ENCODE measurements at places on chromosomes 7 and 10. TPM values are rescaled to one million over a fixed set of nuclear protein-coding genes. Genes with fewer than 3 reads are reported as not detected.

The ARHGAP22 gene
- total RNA-seq = 10.4 TPM

The HOXA11 gene
- 6.3 TPM for total RNA-seq

The PKD2L1 gene
- not detected for total RNA-seq

The PHKG1 gene
- 2.4 TPM for total RNA-seq

The VWA2 gene
- 2.2 TPM for total RNA-seq

The NACAD gene
- total RNA-seq = 1.4 TPM

The GHRHR gene
- total RNA-seq = 2.4 TPM

The NODAL gene
- total RNA-seq = 4.6 TPM

The PTN gene
- 25.8 TPM for total RNA-seq

The GSTO2 gene
- total RNA-seq = 1.2 TPM

The CTAGE4 gene
- total RNA-seq = 17.8 TPM

The CNPY1 gene
- total RNA-seq = 0.96 TPM

The RNF133 gene
- total RNA-seq = 1.4 TPM

The ANKRD30A gene
- 0.72 TPM for total RNA-seq

The GRID2IP gene
- total RNA-seq = 0.96 TPM

The POLR2J2 gene
- 6.0 TPM for total RNA-seq

The LIPJ gene
- 4.1 TPM for total RNA-seq

The C10orf67 gene
- 7.7 TPM for total RNA-seq

The RNF32 gene
- not detected for total RNA-seq

The MORN4 gene
- 0.48 TPM for total RNA-seq

The ZNF117 gene
- total RNA-seq = 27.7 TPM

The UNC5B gene
- 13.7 TPM for total RNA-seq

The ADAM22 gene
- total RNA-seq = 5.5 TPM

The UNCX gene
- total RNA-seq = not detected

The ADAMTS14 gene
- 2.9 TPM for total RNA-seq

The ITPRID1 gene
- 25.0 TPM for total RNA-seq

The FBXL13 gene
- 5.3 TPM for total RNA-seq

The PURB gene
- 40.0 TPM for total RNA-seq

The STRIP2 gene
- 0.96 TPM for total RNA-seq

The GDF10 gene
- 0.48 TPM for total RNA-seq

The EN2 gene
- 2.6 TPM for total RNA-seq

The NPSR1 gene
- not detected for total RNA-seq

The AHCYL2 gene
- total RNA-seq = 6.7 TPM

The AKR1E2 gene
- 59.0 TPM for total RNA-seq

The MBL2 gene
- total RNA-seq = 1.2 TPM

The SEPTIN7 gene
- 355 TPM for total RNA-seq

The LIPK gene
- total RNA-seq = 4.8 TPM

The DYNC1I1 gene
- 2.9 TPM for total RNA-seq

The GPER1 gene
- total RNA-seq = 16.6 TPM

The C10orf105 gene
- 0.48 TPM for total RNA-seq

The ECHDC3 gene
- total RNA-seq = 0.48 TPM

The FBXL15 gene
- total RNA-seq = 20.2 TPM

The HELLS gene
- total RNA-seq = 14.7 TPM

The DKK1 gene
- total RNA-seq = 26.5 TPM

The PHYHIPL gene
- 1.4 TPM for total RNA-seq

The GIMAP6 gene
- total RNA-seq = 8.7 TPM

The OPALIN gene
- 1.4 TPM for total RNA-seq

The PROSER2 gene
- total RNA-seq = 4.1 TPM

The DRGX gene
- 0.48 TPM for total RNA-seq

The RAB11FIP2 gene
- 121 TPM for total RNA-seq

The PTER gene
- total RNA-seq = 14.4 TPM
